ENCODE measurements at places on chromosomes 6 and 20.

DNA sequence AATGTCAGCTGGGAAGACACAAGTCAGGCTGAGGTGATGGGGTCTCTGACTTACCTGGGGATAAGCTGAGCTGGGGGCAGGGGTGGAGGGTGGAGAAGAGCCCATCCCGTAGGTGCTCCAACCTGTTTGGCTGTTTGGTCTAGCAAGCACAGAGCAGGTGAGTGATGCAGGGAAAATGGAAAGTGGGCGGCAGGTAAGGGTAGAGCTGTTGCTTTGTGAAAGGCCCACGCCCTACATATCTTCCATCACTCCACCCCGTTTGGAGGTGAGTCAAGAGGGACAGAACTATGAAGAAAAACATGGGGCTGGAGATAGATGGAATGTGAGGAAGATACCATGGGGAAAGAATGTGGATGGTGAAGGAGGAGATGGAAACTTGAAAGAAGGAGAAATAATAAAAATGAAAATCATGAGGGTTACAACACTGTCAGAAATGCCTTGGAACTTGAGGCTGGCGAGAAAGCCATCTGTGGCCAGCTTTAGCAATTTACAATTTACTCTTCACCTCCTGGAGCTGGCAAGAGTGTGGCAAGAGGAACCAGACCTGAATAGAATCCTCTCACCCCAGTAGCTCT is 1.3 kb downstream of the LY6G6C start:
- no peak for DNase-seq

DNA sequence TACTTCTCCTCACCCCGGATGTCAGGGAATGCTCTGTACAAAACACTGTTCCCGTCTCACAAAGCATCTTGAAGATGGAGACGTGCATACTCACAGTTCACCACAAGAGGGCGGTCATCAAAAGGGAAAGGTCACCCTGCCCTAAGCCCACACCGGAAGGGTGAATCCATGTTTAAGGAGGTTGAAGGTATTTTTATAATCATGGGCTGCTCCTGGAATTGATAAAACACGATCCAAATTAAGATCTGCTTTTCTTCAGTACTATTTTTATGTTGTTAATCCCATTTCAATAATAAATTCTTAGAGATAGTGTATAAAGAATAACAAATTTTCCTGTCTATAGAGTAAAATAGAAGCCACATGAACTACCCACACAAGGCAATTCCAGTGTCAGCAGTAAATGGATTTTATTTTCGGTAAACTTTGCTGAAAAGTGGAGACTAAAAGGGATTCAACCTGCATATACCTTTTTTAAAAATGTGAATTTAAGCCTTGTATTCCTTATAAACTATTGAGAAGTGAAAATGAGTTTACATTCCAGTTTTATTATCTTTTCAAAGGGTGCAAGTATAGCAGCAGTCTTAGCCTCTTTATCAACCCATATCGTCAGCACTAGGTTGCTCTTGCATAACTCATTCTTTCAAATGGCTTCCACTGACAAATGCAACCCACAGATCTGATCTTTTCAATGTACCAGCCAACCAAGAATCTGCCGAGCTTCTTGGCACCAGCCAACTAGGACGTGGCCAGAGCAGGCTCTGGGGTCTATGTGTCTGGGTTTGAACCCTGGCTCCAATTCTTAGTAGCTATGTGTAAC is 79.7 kb upstream of the MBOAT1 start:
- peak; percentile 64 for DNase-seq

DNA sequence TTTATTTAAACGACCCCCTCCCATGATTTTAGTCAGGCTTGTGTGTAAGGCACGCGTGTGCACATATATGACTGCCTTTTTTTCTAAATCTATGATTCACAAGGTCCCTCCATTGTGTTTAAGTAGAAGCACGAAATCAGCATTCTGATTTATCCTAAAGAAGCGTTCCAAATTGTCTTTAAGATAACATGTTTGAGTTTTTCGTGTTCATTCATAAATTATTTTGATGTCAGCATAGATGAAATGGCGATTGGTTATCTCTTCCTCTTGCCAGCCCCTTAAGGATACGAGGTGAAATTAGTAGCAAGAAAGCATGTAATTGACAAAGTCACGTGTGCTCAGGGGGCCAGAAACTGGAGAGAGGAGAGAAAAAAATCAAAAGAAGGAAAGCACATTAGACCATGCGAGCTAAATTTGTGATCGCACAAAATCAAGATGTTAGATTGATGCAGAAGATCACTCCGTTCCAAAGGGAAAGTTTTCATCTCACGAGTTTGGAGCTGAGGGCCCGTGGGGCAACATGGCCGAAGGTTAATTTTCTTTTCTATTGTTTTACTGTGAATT is at the start of gene LIN28B:
Gene LIN28B, plus strand, starts transcription at position 377 of the 564 bp plus-strand sequence. Its CDS starts 144 bp downstream, at position 521.
- no peak for DNase-seq

DNA sequence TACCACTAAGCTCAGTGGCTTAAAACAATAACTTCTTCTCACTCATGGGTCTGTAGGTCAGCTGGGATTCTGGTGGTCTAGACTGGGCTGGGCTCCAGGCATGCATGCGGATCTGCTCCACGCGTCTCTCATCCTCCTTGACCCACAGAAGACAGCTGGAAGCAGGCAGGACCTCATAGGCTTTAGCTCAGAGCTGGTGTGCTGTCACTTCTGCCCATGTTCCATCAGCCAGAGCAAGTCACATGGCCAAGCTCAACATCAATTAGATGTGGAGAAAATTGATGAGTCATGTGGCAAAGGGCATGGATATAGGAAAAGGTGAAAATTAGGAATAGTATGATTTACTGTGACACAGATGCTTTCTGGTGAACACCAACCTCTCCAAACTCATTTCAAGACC is 57.4 kb upstream of the PSMF1 start:
- no peak for DNase-seq

DNA sequence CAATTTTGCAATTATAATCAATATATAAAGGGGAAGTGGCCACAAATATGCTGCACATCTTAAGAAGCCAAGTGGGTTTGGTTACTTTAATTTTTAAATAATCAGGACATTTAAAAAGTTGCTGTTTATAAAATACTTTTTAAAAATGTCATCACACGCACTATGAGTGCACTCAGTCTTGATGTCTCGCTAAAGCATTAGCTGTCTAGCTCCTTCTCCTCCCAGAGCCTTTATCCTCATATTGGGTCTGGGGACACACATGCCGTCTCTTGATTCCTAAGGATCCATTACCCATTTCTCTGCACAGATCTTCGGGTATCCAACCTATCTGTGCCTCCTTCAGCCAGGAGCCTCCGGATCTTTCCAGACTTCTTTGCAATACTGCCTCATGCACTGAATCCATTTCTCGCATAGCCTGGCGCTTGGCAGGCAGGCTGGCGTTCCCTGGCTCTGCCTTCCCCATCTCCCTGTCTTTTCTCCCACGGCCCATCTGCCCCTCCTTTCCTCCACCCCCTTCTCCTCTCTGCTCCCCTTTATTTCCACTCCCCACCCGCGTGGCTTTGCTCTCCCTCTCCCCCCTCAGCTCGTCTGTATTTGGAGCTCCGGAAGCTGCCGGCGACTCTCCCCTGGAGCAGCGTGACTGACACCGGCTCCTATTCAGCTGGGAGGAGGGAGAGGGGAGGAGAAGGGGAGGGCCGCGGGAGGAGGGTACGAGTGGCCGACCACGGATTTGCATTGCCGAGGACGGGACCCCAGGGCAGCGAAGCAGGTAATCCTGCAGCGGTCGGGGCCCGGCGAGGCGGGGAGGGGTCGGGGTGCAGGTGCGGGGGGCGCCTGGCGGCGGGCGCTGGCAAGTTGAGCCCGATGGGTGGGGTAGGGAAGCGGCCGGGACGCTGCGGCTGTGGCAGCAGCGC is at the start of gene CAP2:
Gene CAP2, plus strand, starts transcription at position 618 of the 914 bp plus-strand sequence. CDS start 27,961 bp downstream, outside the sequence.
- no peak for DNase-seq

DNA sequence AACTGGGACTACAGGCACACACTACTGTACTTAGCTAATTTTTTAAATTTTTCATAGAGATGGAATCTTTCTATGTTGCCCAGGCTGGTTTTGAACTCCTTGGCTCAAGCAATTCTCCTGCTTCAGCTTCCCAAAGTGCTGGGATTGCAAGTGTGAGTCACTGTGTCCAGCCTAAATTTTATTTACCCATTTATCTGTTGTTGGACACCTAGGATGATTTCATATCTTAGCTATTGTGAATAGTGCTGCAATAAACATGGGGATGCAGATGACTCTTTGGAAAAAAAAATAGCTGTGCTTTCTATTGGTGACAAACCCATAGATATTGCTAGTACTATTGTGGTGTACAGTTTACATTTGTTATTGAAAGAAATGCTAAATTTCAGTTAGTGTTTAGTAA is 19.6 kb upstream of the SYNCRIP start:
- DNase-seq = no peak

- no peak for DNase-seq
Measured at GRCh38 chr6:4324746-4325145, 189.4 kb upstream of the ECI2 start.

- no peak for DNase-seq
Measured at GRCh38 chr6:125094563-125094962, 59.0 kb upstream of the TPD52L1 start.

DNA sequence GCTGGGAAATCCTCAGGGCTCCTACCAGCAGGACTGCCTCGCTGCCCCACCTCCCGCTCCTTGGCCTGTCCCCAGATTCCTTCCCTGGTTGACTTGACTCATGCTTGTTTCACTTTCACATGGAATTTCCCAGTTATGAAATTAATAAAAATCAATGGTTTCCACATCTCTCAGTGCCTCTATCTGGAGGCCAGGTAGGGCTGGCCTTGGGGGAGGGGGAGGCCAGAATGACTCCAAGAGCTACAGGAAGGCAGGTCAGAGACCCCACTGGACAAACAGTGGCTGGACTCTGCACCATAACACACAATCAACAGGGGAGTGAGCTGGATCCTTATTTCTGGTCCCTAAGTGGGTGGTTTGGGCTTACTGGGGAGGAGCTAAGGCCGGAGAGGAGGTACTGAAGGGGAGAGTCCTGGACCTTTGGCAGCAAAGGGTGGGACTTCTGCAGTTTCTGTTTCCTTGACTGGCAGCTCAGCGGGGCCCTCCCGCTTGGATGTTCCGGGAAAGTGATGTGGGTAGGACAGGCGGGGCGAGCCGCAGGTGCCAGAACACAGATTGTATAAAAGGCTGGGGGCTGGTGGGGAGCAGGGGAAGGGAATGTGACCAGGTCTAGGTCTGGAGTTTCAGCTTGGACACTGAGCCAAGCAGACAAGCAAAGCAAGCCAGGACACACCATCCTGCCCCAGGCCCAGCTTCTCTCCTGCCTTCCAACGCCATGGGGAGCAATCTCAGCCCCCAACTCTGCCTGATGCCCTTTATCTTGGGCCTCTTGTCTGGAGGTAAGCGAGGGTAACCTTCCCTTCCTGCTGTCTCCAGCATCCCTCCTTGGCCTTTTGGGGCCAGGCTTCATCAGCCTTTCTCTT is at the start of gene CFB:
Gene CFB, plus strand, starts transcription at position 589 of the 863 bp plus-strand sequence. Its CDS starts 127 bp downstream, at position 716.
- no peak for DNase-seq

GRCh38 chr20:14879020-14879697 is 541.7 kb upstream of the FLRT3 start:
- DNase-seq = no peak

DNA sequence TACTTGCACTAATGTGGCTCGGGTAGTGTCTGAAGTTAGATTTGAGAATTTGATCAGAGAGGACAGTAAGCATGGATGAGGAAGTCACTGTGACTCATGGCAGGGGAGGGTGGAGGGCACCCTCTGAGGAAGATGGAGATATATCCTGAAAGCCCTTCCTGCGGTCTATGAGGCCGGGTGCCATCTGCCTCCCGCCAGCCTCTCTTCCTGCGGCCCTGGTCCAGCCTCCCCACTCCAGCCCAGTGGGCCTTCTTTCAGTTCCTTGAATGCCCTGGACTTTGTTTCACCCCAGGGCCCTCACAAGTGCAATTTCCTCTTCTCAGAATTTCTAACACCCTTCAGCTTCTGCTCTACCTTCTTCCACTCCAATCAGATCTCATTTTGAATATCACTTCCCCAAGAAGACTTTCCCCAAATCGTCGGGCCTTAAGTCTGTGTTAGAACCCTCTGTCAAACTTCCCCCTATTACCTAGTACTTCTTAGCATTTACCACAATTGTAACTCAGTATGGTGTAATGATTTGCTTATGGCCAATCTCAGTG is 20.2 kb upstream of the TNFAIP3 start:
- no peak for DNase-seq

GRCh38 chr20:34831936-34832335 is 6.5 kb upstream of the NCOA6 start:
- DNase-seq = no peak

GRCh38 chr20:16599257-16599656 is 26.0 kb upstream of the KIF16B start:
- DNase-seq = no peak

DNA sequence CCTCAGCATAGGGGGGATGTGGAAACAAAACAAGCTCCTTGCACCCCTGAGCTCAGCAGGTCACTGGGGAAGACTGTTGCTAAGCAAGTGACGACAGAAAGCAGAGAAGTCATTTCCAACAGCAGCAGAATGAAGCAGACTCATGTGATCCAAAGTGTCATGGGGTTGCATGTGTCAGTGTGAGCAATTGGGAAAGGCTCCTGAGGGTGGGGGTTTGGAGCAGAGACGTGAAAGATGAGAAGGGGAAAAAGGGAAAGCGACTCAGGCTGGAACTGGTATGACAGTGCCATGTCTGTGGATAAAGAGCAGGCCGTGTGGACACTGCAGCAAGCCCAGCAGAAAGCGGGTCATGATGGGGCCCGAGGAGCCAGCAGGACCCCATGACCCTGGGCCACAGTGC is 363.9 kb downstream of the PREX1 start:
- no peak for DNase-seq

DNA sequence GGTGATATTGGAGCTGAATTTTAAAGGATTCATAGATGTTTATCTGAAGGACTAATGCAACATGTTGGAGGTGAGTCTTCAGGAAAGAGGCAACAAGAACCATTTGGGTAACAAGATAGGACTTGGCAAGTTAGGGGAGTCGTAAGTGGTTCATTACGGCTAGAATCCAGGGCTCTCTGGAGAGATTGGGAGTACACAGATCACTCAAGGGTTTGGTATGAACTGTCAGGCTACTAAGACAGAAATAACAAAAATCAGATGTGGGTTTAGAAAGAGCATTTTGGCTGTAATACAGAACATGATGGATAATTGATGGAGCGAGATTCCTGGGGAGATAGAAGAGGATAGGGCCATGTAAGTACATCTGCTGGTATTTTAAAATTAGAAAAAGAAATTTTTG is 86.3 kb upstream of the ESR1 start:
- no peak for DNase-seq

GRCh38 chr6:161415302-161415855 is 141.5 kb upstream of the AGPAT4 start:
- DNase-seq = no peak

DNA sequence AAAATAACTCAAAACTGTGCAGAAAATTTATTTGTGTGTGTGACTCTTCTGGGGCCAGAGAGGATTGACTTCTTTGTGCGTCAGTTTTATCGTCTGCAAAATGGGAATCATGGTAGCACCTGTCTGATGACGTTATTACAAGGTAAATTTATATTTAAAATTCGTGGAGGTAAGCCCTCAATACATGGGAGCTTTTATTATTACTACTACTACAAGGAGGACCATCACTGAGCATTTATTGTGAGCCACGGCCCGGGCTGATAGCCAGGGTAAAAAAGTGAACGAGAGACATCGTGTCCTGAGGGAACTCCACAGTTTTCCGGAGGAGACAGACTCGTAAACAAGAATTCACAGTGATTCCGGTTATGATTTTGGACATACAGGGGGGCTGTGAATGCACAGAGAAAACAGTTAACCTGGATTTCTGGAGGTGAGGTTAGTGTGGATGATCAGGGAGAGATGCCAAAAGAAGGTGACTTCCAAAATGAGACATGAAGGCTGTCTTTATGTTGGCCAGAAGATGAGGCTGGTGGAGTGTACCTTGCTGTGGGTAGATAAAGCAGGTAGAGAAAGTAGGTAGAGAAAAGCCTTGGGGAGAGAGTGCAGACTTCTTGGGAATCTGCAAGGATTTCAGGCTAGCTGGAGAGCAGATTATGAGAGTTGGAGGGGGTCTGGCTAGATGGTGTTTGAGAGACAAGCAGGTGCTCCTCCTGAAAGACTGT is 10.6 kb upstream of the SERINC3 start:
- DNase-seq = no peak
